ENCODE measurements at places on chromosomes 6 and 20.
A peak's percentile ranks its signal among the peaks of the same experiment; 100 is the strongest.

- DNase-seq = no peak
These were observed 70.6 kb downstream of the MRPL14 start for GRCh38 chr6:44056392-44057237.

- DNase-seq = no peak
These were observed 5.5 kb downstream of the MANBAL start for GRCh38 chr20:37295001-37295400.

DNA sequence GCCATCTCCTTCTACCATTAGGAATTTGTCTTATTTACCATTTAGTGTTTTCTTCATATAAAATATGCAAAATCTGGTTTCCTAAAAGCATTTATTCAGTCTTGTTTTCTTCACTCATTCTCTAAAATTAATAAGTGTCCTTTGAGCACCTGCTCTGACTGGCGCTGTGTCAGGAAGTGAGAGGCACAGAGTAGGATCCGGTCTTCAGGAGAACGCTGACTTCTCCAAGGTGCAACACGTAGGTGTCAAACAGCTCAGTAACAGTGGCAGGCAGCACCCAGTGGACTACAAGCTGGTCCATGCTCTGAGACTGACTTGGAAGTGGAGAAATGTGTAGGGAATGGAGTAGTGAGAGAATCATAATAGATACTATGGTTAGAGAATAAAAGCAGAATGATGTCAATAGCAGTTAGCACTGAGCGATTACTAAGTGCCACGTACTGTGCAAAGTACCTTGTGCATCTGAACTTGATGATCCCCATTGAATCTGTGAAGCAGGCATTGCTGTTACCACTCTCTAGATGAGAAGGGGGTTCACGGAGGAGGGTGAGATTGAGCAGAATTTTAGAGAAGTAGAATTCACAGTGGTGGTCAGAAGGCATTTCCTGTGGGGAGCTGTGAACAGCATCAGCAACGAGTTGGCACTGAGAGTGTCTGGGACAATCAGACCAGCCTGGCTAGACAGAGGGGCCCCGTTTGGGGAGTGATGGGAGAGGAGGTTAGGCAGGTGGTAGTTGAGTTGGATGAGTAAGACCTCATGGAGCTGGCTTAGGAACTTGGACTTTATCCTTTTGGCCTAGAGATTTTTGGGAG is 569.8 kb downstream of the QKI start:
- no peak for DNase-seq

- no peak for DNase-seq
These were observed 122.4 kb downstream of the RIN2 start for GRCh38 chr20:19880256-19881079.

DNA sequence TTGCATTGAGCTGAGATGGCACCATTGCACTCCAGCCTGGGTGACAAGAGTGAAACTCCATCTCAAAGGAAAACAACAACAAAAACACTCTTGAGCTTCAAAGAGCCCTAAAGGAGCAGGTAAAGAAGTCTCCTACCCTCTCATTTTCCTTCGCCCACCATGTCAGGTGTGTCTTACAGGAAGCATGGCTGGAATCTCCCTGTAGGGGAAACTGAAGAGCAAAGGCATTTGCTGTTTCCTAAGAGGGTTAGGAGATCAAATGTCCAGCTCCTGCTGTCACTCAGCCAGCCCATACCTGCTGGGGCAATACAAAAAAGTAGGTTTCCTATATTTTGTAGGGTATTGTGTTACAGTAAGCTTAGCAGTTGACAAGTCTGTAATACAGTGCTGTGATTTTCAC is 43.3 kb downstream of the SPATA2 start:
- no peak for DNase-seq

DNA sequence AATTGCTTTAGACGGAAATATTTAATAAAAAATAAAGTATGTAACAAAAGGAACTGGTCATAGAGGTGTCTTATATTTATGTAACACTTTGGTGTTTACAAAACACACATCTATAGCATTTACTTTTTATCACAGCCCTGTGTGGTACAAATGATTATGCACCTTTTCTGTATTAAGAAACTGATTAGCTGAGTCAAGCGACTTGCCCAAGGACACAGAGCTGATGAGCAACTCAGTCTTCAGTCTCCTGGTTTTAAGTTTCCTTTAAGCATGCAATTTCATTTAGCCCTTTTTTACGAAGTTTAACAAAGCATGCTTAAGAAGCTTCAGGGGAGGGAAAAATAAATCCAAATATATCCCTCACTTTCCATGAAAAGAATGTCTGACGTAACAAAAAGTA is 2.5 kb downstream of the DCDC2 start:
- DNase-seq = no peak

DNA sequence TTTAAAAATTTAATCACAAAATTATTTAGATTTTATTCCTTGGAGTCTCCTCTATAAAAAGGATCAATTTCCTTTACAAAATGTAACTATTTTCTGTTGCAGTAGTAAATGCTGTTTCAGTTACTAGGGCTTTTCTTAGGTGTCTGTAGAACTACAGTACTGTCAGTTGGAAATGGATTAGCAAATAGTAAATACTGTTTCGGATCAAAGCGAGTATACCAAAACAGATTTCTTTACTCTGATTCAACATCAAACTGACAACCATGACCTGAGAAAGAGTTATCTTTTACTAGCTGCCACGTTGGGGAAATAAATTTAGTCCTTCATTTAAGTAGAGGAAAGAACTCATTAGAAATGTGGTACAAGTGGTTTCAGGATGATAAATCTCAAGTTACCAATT is 172.5 kb downstream of the HS3ST5 start:
- DNase-seq = no peak

DNA sequence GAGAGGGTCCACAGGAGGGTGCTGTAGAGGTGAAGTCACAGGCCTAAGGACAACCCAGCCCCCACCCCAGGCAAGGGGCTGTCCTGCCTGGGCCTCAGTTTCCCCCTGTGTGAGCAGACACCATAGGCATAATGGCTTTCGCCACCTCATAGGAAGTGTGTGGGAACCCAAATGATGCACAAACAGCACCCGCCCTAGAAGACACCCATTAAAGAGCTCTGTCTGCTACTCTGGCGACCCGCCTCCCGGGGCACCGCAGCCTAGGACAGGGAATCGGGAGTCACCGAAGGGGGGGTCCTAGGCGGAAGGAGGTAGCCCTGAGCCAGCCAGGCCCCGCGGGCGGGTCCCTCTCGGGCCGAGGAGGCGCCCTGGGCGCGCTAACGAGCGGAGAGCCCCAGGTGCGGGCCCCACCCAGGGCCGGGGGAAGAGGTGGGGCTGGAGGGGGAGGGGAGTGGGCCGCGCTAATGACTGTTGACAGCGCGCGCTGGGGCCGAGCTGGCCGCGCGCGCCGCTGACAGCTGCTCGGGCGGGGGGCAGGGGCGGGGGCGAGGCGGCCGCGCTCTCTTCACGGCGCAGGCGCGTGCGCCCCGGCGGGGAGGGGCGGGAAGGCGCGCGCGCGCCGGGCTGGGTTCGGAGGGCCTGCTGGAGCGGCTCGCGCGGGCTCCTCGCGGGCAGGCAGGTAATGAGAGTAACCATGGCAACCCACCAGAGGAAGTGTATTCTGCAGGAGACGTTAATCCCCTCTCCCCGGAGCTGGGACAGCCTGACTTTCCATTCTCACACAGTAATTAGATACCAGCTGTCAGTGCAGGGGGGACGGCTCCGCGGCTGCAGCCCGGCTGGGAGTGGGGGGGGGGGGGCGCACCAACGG is 48.9 kb downstream of the NOL4L start:
- DNase-seq = peak; percentile 86

DNA sequence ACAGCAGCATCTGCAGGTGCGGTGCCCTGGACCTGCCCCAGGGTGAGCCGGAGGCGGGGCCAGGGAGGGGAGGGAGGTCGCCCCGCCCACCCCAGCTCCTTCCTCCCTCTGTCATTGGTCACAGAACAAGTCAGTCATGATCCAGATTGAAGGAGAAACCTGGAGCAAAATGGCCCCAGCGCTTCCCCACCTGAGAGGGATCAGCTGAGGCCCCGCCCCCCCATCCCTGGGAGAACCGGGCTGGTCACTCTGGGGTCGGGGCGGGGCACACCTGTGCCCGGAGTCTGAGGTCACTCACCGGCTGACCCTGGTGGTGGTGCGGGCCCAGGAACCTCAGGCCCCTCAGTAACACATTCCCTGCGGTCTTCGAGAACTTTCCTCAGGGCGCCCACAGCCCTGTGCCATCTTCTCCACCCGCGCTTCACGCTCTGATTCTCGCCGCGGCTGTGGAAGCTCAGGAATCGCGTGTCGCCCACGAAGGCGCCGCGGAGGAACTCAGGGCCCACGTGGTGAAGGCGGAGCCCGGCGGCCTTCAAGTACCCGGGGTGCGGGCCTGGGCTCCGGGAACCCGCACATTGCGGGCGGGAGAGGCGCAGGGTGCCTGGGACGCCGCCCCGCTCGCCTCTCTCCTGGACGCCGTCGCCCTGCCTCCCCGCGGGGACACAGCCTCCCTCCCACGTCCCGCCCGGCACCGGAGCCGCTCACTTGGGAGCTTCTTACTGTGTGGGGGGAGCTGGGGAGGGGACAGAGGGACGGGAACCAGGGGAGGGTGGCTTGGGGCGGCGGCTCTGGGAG is 36.4 kb upstream of the HLA-C start:
- DNase-seq = no peak

GRCh38 chr20:14220986-14221385 is 116.4 kb downstream of the FLRT3 start:
- no peak for DNase-seq

GRCh38 chr6:40543776-40544175 is 43.4 kb downstream of the LRFN2 start:
- DNase-seq = no peak

DNA sequence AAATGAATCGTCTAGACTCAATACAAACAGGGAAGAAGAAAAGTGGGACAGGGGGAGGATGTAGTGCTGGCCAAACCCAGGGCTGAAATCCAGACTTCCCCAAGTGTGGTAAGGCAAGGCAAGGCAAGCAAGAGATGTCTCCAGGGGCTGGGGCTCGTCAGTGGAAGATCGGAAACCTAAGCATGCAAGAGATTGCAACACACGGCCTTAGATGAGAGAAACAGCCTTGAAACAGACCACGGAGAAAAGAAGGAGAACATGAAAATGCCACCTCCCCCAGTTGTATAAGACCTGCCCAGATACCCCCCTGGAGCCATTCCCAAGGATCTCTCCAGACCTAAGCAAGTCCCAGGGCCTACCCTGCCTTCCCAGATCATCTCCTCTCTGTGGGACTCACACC is 20.0 kb downstream of the VEGFA start:
- no peak for DNase-seq

GRCh38 chr6:37583261-37583660 is 83.6 kb upstream of the CCDC167 start:
- DNase-seq = no peak

DNA sequence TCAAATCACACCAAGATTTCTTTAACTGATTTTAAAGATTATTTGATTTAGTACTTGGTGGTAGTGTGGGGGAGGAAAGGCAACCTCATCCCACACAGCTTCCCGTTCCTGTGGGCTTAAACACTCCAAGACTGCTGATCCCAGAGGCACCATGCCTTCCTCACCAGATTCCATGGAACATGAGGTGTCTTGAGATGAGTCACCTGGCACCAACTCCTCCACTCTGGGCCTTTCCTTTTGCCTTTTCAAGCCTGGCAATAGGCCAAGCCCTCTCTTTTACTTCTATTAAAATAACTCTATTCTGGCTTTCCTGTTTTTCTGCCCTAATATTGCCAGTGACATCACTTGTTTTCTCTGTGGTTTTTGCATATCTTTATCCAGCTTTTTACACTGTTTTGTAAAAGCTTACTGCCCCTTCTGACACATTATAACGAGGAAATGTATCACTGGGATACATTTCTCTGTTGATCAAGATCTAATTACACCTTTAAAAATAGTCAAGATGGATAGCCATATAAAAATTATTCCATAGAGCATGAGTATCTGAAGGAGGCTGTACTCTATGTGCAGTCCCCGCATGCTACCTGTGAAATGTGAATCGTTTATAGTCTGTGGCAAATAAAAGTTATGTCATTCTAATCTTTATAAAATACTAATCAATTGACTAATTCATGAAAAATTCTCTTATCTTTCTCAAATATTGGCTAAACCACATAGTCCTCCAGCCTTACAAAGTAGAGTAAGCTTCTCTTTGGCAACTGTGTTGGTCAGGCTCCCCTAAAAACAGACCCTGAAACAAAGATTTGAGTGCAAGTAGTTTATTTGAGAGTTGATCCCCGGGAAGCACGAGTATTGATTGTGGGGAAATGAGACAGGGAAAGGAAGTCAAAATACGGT is 257.8 kb upstream of the KCNQ5 start:
- no peak for DNase-seq

DNA sequence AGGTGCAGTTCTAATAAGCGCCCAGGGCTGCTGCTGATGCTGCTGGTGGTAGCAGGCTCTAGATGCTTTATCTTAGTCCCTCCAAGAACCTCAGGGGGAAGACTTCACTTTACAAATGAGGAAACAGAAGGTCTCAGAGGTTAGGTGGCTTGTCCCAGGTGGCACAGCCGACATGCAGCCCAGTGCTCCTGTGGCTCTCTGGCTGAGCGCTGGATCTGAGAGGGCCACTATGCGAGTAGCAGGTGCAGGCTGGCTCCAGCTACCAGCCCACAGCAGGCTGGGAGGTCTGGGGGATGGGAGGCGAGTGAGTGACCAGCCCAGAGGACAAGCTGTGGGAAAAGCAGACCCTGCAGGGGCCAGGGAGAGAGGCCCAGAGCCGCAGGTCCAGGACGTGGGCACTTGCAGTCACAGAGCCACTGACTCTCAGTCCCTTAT is 90.9 kb downstream of the PRND start:
- no peak for DNase-seq

DNA sequence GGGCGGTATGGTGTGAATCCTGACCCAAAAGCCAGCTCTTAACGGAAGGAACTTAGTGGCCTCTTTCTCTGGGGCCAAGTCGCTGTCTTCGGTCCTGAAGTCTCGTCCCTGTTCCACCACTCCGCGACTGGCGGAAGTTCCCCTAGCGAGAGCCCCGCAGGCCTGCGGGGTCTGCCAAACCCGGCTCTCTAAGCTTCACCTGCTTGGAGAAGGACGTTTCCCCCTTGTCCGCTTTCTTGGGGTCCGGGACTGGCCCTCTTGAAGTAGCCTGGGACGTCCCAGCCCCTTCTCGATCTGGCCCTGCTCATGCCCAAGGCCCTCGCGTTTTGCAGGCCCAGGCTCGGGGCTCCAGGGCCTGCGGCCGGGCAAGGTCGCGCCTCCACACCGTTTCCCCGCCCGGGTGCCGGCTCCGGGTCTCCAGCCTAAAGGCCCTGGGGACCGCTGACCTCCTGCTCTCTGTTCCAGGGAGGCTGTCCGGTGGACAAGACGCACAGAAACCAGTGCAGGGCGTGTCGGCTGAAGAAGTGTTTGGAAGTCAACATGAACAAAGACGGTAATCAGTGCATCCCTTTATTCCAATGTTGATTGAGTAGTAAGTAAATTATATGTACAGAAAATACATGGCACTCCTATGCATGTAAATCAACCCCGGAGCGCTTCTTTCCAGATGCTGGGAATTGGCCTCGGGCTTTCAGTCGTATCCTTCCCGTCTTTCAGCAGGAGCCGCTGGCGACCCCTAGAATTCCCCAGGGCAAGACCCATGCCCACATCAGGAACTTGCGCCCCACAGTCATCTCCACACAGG is 8.8 kb downstream of the NR2E1 start:
- DNase-seq = no peak

DNA sequence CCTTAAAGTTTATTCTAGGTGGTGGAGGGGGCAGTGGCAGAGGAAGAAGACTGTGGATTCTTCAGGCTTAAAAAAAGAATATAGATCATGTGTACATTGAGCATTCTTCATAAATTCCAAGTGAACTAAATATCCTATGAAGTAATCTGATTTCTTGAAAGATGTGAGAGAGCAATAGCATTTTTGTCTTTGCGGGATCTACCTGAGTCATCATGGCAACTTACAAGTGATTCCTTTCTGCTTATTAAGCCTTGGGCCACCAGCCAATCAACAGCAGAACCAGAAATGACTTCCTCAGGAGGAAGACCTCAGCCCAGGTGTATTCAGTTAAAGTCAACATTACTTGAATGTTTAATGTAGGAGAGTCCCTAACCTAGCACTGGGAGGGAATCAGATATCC is 756.9 kb downstream of the TFAP2A start:
- DNase-seq = no peak

All from D721Med (cell line).